GM23248 (cell line): ENCODE measurements at places on chromosomes 5 and 9. TPM values are rescaled to one million over a fixed set of nuclear protein-coding genes. Genes with fewer than 3 reads are reported as not detected.

DNA sequence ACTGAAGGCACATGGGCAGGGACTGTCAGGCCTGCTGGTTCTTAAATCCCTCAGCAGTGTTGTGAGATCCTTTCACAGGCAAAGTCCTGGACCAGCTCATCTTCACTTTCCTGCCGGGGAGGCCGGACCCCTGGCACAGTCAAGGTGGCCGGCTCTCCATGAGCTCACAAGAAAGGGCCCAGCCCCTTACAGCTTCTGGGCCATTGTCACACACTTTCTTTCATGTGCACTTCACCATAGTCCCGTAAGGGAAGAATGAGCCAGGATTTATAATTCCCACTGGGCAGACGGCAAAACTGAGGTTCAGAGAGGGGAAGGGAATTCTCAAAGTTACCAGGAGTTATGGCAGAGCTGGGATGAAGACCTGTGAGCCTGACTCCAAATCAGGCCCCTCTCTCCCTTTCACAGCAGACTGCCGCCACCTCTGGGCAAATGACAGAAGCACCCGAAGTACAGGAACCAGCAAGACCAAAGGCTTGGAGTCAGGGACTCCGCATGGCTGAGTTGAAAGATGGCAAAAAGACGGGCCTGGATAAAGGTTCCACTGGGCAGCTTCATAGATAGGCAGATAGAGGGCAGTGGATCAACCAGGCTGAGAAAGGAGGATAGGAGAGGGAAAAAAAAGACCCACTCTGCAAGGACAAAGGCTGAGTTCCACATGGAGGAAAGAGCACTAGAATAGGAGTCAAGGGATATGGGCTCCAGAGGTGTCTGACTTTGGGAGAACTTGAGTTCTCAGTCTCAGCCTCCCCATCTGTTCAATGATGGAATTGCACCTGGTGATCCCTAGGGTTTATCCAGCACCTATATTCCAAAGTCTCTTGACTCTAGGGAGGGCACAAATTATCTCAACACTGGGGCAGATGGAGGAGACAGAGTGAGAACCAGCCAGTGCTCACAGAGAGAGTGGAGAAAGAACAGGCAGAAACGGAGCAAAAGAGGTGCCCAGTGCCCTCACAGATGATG, 128.7 kb downstream of the PAX5 start:
- DNase-seq, result no peak

TRIM36 gene
- total RNA-seq, result 0.13 TPM in 1 of 2 replicates, not detected in the other

GRCh38 chr9:34898846-34899245, 59.2 kb upstream of the PHF24 start:
- no peak for DNase-seq

DNA sequence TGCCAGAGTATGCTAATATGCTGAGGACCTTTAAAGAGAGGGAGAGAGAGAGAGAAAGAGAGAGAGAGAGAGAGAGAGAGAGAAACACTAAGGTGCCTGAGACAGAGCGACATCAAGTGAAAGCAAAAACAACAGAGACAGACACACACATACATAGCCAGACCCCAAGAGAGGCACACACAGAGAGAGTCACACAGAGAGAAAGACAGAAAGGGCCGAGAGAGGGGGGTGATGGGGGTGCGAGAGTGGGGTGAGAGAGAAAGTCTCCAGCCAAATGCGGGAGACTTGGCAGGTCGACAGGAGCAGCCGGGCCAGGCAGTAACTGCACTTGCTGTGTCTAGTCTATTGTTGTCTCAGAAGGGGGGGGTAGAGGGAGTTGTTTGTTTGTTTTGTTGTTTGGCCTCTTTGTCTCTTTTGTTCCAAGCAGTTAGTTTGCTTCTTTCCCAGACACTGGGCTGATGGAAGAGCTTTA, 30.1 kb upstream of the NFIB start:
- DNase-seq, result no peak

DNA sequence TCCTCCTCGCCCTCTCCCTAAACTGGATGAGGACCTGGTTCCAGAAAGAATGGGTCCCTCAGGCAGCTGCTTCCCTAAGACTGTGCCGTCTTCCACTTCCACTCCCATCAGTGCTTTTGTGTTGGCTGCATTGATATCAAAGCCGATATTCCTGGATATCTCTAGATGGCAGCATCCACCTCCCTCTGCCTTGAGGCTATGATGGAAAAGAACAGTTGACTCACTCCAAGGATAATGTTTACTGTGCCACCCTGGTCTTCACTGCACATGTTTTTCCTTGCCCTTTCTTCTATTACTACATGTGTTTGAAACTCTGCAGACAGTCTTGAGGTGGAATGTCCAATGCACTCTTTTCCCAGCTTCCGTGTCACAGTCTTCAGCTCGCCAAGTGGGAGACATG, 211.6 kb downstream of the MAST4 start:
- peak; percentile 77 for DNase-seq

DNA sequence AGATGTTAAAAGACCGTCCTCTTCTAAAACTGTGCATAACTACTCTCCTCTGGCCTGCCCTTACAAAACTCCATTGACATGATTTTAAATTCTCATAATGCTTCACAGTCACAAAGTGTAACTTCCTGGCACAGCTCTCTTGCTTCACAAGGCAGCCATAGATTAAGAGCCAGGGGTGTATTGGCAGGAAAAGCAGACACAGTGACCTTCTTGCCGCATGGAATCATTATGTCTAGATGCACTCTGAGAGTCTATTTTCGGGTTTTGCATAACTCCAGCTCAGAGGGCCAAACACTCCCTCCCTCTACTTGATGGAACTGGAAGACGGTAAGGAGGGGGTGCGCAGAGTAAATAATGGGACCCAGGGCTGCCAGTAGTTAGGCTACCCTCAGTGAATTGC, 110.1 kb downstream of the MARCHF3 start:
- DNase-seq, result peak; percentile 33

PIP5KL1 gene
- total RNA-seq, result 5.5 and 16.6 TPM in 2 replicates

DNA sequence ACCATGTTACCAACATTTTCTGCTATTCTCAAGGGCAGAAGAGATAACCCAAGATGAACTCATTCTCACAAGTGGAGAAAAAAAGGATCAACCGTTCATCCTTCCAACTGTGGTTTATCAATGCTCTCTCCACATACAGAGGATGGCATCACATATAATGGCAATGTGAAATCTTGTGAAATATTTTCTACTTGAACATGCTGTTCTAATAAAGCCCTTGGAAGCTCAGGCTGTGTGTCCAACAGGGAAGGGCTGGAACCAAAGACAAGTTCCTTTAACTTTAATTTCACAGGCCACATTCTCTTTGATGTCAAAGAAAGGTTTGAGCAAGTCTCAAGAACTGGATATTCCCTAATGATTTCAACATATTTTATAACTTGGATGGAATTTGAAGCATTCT, 230.5 kb downstream of the SPOCK1 start:
- peak; percentile 14 for DNase-seq

LYSMD3 gene
- 18.7 and 20.1 TPM in 2 replicates for total RNA-seq

- peak; percentile 91 for DNase-seq
These were observed 26.3 kb upstream of the CDKN2AIPNL start for GRCh38 chr5:134437847-134438581.

PLCXD3 gene
- 0.13 and 0.22 TPM in 2 replicates for total RNA-seq

CCNB1 gene
- total RNA-seq, result 66.7 and 73.6 TPM in 2 replicates

- DNase-seq, result no peak
These were observed 102.5 kb upstream of the ADAMTS16 start for GRCh38 chr5:5037674-5038073.

DNA sequence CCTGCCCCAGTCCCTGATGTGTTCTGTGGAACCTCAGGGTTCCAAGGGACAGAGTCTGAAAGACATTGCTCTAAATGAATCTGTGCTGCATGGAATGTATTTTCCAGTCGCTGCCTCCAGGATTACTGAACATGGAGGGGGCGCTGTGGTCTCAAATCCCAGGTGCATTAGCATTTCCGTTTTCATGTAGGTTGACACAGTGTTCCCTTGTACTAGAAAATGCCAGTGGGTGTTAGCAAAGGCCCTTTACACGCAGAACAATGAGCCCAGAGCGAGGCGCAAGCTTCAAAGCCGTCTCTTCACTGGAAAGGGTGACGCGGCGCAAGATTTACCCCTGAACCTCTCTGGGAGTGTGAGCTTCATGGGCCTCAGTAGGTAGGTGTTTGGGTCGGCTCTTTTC, 308.3 kb downstream of the SLIT3 start:
- no peak for DNase-seq

- peak; percentile 82 for DNase-seq
These were observed 41.3 kb downstream of the VPS13A start for GRCh38 chr9:77218612-77219011.

GRCh38 chr5:154076240-154076922, 37.6 kb downstream of the MFAP3 start:
- DNase-seq, result no peak

- no peak for DNase-seq
These were observed 5.8 kb upstream of the FAM81B start for GRCh38 chr5:95385334-95385733.

- DNase-seq, result no peak
These were observed 310.8 kb upstream of the ADAMTSL1 start for GRCh38 chr9:18163146-18163545.

- no peak for DNase-seq
These were observed 11.2 kb downstream of the ENC1 start for GRCh38 chr5:74629326-74629725.

- DNase-seq, result no peak
These were observed 68.0 kb upstream of the IL7R start for GRCh38 chr5:35788724-35789123.

- DNase-seq, result no peak
These were observed 33.4 kb downstream of the VAV2 start for GRCh38 chr9:133958756-133959155.

DNA sequence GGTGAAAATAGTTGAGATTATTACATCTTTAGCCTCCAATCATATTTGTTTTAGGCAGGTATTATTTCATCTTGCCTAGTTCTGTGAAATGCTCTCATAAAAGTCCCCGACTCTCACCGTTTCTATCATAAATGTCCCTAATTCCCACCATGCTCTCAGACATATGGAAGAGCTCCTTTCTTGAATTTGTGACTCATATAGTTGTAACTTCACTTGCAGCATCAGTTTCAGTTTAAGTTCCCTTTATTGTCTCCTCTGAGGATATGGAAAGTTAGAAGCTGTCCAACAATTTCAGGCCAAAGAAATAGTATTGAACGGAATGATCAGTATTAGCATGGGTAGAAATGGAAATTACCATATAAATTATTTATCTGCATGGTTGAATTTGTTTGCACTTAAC, 187.5 kb upstream of the NR4A3 start:
- peak; percentile 49 for DNase-seq

DNA sequence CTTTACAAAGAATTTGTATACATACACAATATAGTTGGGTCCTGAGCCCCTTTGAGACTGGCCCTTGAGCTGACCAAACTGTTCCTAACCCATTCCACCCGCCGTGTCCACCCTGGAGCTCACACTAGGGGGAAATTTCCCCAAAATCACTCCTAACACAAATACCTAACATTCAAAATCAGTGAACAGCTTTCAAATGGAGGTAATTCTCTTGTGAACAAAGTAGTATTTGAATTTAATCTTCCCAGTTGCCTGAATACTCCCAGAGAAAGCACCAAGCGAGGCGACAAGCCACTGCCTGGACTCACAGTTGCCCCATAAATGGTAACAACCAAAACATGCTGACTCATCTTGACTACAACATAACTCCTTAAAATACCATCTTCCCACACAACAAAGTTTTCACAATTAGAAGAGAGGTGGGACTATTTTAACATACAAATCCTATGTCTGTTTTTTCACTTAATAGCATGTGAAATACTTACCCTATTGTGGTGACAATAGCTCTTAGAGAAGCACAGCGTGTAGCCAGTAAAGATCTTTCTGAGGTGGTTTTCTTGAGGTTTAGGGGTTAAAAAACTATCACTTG, 31.7 kb upstream of the SCAMP1 start:
- peak; percentile 48 for DNase-seq

DNA sequence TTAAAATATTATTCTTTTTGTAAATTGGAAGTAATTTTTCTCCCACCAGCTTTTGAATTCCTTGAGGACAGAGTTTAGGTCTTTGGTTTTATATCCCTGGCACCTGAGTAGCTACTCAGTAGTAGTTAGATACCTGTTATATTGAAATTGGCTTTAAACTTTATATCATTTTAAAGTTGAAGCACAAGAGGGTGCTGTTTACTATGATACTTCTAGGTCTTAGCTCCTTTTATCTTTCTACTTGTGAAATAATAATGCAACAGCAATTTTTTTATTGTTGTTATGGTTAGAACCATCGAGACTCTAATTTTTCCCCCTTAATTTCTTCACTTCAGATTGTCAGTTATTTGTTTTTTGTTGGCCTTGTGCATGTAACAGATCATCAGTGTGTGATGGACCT, 46.3 kb downstream of the AP3S1 start:
- peak; percentile 61 for DNase-seq

DNA sequence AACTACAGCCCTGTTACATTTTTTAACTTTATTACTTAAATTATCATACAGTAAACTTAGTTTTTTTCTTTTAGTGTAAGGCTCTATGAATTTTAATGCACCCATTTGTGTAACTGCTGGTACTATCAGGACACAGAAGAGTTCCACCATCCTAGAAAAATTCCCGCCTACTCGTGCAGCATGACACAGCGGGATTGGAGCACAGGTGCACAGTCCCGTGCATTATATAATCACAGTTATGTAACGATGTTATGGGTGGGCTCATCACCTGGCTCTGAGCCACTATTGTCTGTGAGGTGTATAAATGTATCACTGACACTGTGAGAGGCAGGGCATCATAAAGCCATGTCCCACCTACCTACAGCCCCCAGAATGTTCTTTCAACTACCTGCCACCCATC, 80.7 kb downstream of the DRD1 start:
- DNase-seq, result no peak

DNA sequence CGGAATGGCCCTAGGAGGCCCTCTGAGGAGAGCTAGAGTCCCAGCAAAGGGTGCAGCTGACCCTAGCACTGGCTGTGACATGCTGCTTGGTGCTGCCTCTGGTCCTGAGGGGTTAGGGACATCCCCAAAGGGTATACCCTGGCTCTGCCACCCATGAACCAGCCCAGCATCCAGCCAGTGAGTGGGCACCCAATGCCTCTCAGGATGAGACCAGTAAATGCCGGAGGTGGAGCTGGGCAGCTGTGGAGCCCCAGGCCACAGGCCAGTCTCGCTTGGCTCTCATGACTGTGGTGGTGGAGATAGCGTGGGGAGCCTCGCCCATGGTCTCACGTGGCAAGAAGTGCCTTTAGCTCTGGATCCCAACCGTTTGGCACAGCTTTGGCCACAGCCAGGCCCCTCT, 3.7 kb upstream of the CEL start:
- no peak for DNase-seq

DNA sequence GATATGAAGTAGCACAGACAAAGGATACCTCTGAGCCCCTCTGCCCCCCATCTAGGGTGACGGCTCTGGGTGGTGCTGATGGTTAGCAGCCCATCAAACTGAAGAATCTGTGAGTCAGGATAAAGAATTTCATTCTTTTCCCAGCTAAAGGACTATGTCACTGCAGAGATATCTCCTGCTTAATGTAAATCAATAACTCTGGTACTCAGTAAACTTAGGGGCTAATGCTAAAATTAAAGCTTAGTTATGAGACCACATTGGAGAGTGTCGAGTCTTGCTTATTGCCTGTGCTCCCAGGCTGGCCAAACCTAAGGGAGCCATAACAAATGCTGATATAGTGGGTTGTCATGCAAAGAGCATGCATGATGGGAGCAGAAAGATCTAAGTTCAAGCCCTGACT, 25.6 kb upstream of the ACTBL2 start:
- DNase-seq, result no peak

GRCh38 chr5:104541141-104541785, 978.7 kb upstream of the NUDT12 start:
- no peak for DNase-seq
